COLO829 (cell line): ENCODE measurements at places on chromosomes 4 and X.

DNA sequence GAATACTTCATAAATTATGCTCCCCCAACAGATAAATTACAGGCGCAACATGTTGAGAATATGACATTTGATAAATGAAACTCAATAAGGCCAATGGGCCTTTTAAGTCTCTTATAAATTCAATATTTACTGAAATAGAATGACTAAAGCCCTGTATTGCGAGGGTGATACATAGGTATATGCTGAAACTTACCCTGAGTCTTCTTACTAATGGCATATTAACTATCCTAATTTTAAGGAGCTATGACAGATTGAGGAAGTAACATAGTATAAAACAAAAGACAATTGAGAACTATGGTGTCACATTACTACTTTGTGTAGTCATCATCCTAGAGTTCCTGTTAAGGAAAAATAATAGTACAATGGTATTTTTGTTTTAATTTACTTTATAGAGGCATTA, 440.7 kb downstream of the IL15 start:
- DNase-seq: no peak

GRCh38 chrX:47746446-47746845, 87.5 kb upstream of the UXT start:
- no peak for DNase-seq

- no peak for DNase-seq
Measured at GRCh38 chrX:123184219-123184865, at the start of gene GRIA3. TSS of gene GRIA3 (plus strand) at chrX:123184278. CDS start at chrX:123184536, 258 bp downstream.

- no peak for DNase-seq
Measured at GRCh38 chr4:29043411-29043810, 1676.8 kb upstream of the PCDH7 start.

GRCh38 chr4:23945451-23946017, 55.7 kb upstream of the PPARGC1A start:
- DNase-seq: no peak

GRCh38 chrX:3811331-3812311, 98.2 kb upstream of the PRKX start:
- DNase-seq: peak; percentile 67

DNA sequence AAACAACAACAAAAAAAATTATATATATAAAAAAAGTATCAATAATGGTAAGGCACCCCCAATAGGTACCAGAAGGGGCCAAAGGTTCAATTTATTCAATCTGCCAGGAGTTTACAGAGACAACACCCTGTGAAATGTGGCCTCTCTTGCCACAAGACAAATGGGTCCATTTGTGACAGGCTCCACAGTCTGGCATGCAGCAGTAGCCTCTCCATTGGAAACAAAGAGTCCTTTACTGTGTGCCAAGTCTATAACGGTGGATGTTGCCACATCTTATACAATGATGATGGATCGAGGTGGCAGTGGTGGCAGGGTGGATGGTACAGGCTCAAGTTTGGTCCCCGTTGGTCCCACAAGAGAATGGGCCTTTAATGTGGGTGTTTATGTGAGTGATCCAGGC, 70.1 kb upstream of the SH3RF1 start:
- no peak for DNase-seq

DNA sequence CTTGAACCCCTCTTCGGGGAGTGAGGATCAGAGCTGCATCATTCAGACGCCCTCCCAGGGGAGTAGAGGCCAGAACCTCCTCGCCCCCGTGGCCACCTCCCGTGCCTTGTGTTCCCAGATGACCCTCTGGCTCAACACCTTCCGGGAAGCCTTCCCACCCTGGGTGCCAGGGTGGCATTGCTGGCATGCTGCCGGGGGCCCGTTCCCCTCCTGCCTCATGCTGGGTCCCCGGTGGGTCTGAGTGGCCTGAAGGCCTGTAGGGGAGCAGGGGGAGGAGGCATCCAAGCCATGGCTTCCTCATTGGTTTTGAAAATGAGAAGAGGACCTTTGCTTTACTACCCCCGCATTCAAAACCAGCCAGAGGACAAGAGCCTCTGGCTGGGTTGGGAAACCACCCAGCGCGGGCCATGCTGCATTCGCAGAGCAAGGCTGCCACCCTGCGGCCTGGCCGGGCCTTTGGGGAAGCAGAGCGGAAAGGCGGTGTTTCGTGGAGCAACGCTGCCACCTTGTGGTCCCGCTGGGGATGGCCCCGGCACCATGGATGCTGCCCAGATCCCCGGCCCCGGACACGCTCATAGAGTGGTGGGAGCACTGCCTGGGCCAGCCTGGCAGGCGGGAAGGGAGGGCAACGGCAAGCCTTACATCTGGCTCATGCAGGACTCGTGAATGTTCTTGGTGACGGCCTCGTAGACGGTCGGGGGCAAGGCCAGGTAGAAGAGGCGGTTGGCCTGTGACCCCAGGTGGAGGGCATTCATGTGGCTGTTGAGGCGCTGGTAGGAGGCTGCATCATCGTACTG, 11.9 kb downstream of the G6PD start:
- DNase-seq: peak; percentile 65

- DNase-seq: no peak
Measured at GRCh38 chrX:49993661-49994060, 71.3 kb downstream of the CLCN5 start.

DNA sequence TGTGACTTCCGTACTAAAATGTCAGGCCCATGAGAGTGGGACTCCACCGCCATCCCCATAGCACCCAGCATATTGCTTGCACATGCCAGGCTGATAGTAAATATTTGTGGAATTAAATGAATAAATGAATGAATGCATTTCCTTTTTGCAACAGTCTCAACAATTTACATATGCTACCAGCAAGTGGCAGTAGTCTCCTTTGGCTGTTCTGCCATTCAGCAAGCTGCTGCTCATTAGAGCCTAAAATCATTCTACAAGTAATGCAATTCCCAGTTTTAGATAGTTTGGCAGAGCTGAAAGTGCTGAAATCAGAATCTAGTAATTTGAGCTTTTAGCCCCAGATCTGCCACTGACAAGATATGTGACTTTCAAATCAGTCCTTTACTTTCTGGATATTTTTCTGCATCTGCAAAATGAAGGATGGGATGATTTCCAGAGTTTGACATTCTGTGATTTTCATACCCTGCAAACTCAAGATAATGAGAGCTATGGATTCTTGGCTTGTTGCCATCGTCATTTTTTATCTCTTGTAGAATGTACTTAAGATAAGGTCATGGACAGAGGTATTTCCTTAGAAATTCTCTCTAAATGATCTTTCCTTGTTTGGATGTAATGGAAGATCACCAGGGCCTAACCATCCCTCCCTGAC, 35.7 kb upstream of the INTS6L start:
- peak; percentile 51 for DNase-seq

GRCh38 chrX:153438532-153438931, 7.3 kb downstream of the TREX2 start:
- DNase-seq: no peak

GRCh38 chrX:15600745-15601144, at the start of gene ACE2:
TSS of gene ACE2 (minus strand) at chrX:15600960. CDS start at chrX:15600911, 49 bp downstream.
- no peak for DNase-seq

GRCh38 chr4:179539641-179540040, 2097.4 kb upstream of the AGA start:
- DNase-seq: no peak

- no peak for DNase-seq
Measured at GRCh38 chr4:175326796-175327195, 408.6 kb downstream of the ADAM29 start.

DNA sequence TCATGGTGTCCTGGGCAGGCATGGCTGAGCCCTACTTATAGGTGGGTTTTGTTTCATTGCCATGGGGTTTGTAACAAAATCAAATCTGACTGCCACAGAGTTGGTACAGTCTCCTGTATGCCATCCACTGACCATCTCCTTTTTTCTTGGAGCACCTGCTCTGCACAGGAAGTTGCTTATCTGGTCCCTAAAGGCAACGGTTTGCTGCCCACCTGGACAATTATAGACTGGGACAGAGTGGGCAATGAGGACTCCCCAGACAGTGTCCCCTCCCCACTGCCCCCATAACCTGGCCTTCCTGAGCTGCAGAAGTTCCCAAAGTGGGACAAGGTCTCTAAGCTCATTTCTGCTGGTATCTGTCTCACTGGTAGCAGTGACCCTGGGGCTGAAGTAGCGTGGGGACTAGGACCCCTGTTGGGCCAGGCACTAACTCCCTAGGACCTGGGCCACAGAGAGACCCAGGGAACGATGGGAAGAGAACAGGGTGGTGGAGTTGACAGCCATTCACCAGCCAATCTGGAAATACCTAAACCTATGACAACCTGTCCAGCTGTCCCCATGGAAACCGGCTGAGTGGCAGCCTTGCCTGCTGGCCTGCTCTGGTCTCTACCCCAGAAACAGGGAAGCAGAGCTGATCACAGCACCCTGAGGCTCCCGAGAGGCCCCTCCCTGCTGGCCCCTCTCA, 64.7 kb downstream of the WFS1 start:
- no peak for DNase-seq

DNA sequence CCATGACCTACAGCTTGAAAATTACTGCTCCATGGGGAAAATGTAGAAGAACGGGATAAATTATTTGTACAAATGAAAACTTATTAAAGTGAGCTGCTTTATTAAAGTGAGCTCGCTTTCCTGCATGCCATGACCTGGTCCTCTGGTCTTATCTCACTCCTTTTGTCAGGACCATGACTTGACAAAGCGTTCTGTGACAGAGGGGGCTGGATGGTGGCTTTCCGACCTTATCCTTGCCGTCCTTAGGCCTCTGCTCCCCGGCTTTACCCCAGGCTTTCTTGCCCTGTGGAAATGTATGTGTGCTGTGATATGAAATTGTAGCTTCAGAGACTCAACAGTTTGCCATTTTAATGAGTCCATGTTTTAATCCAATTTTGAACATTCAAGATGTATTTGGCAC, 44.0 kb upstream of the FBXW7 start:
- no peak for DNase-seq

GRCh38 chr4:159117564-159117963, 14.7 kb downstream of the RAPGEF2 start:
- no peak for DNase-seq

DNA sequence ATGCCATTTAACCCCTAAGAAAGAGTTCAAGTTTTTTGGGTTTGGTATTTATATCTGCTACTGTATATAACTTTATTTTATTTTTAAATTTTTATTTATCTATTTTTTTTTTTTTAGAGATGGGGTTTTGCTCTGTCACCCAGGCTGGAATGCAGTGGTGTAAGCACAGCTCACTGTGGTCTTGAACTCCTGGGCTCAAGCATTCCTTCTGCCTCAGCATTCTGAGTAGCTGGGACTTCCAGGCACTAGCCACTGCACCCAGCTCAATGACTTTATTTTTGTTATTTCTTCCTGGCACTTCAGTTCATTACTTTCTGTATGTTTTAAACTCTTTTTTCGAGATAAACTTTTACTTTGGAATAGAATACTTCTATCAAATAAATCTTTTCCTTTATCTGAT, 42.4 kb upstream of the PGAM4 start:
- DNase-seq: no peak

DNA sequence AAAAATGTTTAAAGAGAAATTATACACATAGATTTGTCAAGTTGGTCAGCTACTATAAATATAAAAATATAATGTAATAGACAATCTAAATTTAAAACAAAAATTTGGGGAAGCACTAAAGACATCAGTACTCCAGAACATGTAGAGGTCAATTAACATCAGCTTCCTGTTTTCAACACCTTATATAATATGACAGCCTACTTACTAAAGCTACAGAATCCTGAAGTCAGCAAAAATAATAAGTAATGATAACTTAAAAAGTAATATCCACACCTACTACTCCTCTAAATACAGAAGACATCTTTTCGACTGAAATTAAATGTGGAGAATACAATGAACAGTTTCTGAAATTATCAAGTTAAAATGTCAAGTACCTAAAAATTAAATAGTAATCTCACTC, 118.6 kb downstream of the LRBA start:
- no peak for DNase-seq

DNA sequence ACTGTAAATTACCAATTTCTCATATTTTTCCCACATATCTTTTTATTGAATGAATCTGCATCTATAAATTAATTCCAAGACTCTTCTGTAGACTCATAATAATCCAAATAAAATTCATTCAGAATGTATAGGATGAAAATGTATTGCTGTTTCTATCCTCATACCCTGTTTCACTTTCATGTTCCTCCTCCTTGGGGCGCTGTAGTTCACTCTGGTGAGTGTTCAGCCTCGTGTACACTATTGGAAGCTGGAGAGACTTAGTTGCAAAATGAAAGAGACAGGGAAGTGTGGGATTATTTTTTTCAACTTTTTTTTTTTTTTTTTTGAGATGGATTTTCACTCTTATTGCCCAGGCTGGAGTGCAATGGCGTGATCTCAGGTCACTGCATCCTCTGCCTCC, 296.1 kb downstream of the TLL1 start:
- DNase-seq: peak; percentile 23

DNA sequence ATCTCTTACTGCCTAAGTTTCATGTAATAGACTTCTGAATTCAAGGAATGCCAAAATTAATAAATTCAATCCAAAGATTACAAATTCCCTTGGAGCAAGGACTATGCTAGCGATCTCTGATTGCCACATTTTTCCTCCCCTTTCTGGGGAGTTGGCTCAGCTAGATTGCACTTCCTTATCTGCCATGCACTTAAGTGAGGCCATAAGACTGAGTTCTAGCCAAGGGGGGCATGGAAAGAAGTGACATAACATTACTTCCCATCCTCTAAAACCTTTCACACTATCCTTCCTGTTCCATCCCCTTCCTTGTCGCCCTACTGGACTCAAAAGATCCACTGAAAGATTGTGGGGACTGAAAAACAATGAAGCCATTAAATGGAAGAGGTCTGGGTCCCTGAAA, 53.8 kb upstream of the TXK start:
- DNase-seq: no peak

- DNase-seq: no peak
Measured at GRCh38 chr4:103482471-103482870, 237.3 kb downstream of the TACR3 start.

DNA sequence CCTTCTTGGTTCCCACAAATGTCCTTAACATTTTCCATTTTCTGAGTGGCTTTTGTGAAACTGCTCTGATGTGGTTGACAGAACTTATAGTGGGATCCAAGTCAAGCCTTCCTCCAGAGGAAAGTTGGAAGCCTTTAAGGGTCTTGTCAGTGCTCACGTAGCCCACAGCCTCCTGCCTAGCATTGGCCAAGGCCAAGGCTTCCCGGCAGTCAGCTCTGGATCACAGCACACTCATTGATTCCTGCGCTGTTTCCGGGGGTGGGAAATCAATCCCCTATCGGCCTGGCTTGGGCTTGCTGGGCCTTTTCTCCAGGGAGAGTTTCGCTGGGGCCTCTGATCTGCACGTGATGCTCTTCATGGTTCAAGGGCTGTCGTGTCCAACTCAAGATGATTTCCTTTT, 76.1 kb downstream of the SLC9A6 start:
- DNase-seq: no peak

DNA sequence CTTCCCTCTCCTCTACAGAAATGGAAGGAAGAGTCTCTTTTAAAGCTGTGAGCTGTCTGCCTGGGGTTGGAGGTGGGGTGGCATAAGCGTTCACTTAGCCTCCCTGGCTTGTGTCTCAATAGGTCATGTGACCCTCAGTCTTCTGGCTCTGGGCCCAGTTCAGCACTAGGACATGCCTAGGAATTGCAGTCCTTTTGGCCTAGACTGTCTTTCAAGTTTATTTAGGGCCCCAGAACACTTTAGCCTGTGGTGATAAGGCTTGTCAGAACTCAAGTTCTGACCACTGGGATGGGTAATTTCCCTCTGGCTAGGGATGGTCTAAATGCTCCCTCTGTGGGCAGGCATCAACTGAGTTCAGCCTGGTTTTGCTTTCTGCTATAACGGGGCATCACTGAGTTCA, 34.3 kb upstream of the ARMCX4 start:
- no peak for DNase-seq
